ENCODE measurements at places on chromosomes 7 and 10.

DNA sequence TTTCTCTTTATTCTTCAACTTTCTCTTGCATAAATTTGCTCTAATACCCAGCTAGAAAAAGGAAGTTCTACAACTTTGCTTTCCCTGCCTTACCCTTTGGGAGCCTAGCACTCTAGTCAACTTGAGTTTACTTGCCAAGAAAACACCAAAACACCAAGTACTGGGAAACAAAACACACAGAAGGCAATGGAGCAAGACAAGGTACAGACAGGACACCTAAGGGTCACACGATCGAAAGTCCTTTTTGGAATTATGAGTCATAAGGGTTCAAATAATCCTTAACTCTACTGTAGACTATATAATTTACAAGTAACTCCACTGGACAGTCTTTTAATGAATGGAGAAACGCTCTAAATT lies 42.6 kb upstream of the ANAPC16 start:
- no peak for DNase-seq

GRCh38 chr10:11330383-11331045 lies 280.9 kb downstream of the USP6NL start:
- DNase-seq: no peak

DNA sequence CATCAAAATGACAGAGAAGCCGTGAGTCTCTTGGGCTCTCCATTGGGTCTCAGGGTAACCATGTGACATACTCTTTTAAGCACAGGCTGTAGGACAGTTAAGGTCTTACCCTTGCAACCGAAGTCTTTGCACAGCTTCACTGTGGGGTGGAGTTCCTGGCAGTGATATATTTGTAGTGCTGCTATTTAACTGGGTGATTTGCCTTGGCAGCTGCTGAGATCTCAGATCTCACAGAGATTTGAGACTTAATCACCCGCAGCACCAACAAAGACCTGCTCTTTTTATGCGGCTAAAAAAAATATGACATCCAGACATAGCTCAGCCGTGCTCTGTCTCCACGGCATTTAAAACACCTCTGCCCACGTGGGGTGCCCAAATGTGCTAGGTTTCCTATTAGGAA lies 63.4 kb upstream of the NPTX2 start:
- no peak for DNase-seq

DNA sequence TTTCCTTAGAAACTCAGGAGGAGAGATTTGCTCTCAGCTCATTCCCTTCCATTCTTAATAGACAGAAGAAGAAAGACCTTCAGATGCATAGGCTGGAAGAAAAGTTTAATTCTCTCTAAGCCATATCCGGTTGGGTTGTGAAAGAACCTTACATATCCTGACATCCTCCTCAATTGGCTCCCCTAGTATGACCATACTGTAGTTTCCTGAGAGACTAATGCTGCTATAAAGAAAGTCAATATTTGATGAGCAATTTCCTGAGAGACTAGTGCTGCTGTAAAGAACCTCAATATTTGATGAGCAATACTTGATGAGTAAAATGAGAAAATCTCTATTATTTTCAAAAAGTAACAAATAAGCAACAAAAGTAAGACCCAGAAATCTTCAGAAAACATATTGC lies 888.5 kb upstream of the SORCS1 start:
- no peak for DNase-seq

GRCh38 chr7:50303335-50304128 lies 984 bp upstream of the IKZF1 start:
- no peak for DNase-seq

- no peak for DNase-seq
These were observed 72.0 kb downstream of the FGFR2 start for GRCh38 chr10:121526135-121526790.

DNA sequence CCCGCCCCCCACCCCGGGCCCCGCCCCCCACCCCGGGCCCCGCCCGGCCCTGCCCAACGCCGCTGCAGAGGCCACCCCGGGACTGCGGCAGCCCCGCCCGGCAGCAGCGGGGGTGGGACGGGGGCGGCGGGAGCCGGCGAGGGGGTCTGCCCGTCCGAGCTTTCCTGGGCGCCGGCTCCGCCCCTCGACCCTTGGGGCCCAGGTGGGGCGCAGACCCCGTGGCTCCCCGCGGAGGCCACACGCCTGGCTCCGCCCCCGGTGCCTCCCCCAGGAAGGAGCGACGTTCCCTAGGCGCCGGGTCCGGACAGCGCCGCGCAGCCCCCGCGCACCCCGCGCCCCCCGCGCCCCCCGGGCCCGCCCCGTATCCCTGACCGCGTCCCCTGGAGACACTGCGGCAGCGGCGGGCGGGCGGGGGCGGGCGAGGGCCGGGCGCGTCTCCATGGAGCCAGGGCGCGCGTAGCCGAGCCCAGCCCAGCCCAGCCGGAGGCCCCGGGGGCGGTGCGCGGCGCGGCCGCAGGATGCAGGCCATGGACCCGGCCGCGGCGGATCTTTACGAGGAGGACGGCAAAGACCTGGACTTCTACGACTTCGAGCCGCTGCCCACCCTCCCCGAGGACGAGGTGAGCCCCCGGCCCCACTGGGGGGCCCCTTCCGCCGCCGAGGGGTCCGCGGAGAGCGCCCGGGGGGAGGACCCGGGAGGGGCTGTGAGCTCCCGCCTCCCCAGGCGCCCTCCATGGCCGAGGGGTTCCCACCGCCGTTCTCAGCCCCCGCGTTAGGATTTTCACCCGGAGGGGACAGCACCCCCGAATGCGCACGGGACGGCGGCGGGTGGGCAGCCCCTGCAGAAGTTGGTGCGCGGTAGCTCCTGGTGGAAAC lies at the start of gene KNDC1:
Gene KNDC1, plus strand, starts transcription at position 270 of the 876 bp plus-strand sequence. Its CDS starts 249 bp downstream, at position 519.
- DNase-seq: no peak
